Stimulated activated CD4-positive, alpha-beta T cell treated with anti-CD3 and anti-CD28 coated beads, Interleukin-12 subunit alpha, Interleukin-12 subunit beta, amount 100 ng/mL, for 4 hours (primary cell): ENCODE measurements at places on chromosomes 5 and 9.

DNA sequence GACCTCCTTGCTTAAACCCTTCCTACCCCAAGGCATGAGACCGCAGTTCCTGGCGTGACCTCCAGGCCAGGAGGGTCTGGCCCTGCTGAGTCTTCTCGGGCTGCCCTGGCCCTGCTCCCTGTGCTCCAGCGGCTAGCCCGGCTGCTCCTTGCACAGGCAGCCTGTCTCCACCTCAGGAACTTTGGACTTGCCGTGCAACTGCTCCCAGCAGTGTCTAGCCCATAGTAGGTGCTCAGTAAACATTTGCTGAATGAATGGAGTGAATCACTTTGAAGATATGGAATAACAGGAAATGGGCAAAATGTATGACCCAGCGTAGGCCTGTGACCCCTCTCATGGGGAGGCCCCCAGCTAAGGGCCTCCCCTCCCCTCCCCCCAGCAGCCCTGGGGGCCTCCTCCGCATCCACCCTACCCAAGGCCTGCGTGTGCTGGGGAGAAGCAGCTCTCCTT lies 127.1 kb downstream of the ZNF354C start:
- no peak for DNase-seq

DNA sequence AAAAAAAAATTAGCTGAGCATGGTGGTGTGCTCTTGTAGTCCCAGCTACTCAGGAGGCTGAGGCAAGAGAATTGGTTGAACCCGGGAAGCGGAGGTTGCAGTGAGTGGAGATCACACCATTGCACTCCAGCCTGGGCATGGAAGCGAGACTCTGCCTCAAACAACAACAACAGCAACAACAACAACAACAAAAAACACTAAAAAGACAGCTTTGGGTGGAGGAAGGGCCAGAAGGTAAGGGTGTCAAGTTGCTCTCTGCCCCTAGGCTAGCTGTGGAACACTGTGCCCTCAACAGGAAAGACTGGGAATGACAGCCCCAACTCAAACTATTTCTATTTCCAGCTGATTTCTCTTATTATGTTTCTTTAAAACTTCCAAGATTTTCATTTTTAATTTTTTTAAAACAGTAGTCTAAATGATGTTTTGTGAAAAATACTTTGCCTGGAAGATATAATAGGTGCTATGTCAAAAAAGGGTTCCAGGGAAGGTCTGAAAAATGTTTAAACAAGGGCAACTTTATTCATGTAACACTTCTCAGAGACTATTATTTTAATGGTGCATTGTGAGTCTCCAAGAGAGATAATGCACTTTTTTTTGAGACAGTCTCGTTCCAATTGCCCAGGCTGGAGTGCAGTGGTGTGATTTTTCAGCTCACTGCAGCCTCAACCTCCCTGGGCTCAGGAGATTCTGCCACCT lies 29.9 kb downstream of the CLINT1 start:
- no peak for DNase-seq

- no peak for DNase-seq
Observed at GRCh38 chr5:90866333-90866732, 307.7 kb downstream of the ADGRV1 start.

DNA sequence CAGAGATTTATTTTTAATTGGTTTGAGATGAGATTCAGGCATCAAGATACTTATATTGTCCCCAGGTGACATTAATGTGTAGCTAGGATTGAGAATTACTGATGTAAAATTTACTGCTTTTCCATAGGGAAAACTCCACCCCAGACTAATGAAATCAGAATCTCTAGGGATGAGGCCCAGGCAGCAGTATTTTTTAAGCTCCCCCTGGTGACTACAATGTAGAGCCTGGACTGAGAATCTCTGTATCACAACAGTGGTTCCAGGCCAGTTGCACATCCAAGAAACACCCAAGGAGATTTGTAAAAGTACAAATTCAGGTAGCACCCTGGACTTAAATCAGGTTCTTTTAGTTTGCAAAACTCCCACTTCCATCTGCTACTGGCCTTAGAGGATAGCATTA lies 185.7 kb downstream of the MARCHF11 start:
- DNase-seq, result no peak

- no peak for DNase-seq
Observed at GRCh38 chr5:178210073-178210535, 5.8 kb downstream of the HNRNPAB start.

GRCh38 chr5:41629897-41630296 lies 119.5 kb upstream of the PLCXD3 start:
- DNase-seq, result no peak

DNA sequence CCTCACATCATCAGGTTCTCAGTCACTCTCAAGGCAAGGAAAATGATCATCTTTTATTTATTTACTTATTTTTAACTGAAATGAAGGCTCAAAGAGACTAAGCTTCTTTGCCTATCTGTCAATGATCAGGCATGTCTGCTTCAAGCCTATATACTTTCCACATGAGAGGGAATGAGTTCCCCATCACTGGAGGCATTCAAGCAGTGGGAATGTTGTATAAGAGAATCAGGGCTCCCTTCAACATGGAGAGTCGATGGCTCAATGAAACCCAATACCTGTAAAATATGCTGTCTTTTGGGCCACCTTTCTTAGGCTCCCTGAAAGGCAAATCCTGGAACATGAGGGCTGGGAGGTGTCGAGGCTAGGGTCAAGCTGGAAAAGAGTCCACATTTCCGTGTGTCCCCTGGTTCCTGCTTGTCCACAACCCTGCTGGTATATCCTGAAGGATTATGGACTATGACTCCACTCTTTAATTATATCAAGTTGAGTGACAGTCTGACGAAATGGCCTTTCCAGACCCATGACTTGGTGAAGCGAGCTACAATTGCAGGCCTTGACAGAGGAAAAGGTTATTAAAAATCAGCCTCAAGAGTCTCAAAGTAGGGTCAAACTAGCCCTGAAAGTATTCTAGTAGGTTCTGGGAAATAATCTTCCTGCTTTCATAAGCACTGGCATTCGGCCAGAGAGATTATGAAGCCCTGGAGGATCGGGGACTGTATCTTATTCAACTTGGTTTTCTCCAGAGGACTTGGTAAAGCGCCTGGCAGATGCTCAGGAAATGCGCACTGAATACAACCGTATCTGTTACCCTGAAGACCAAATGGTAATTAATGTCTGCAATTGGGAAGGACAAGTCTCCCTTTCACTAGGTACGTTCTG lies 145.9 kb upstream of the TBC1D2 start:
- no peak for DNase-seq

GRCh38 chr9:131969469-131969989 lies 110.1 kb downstream of the MED27 start:
- no peak for DNase-seq
